ENCODE measurements at places on chromosomes 2 and 18.

GRCh38 chr18:15005313-15006130 lies 257.6 kb downstream of the ANKRD30B start:
- no peak for DNase-seq

GRCh38 chr2:160492401-160493226 lies 993 bp downstream of the RBMS1 start:
- DNase-seq, result peak; percentile 51

GRCh38 chr2:14677039-14677438 lies 44.5 kb downstream of the LRATD1 start:
- no peak for DNase-seq

- DNase-seq, result no peak
These were observed 18.9 kb downstream of the KCNG3 start for GRCh38 chr2:42474765-42475454.

GRCh38 chr2:47077442-47078117 lies 77.5 kb downstream of the STPG4 start:
- no peak for DNase-seq

GRCh38 chr18:79616651-79617510 lies 62.7 kb upstream of the CTDP1 start:
- no peak for DNase-seq

- no peak for DNase-seq
These were observed 122.7 kb downstream of the GULP1 start for GRCh38 chr2:188414411-188414810.

DNA sequence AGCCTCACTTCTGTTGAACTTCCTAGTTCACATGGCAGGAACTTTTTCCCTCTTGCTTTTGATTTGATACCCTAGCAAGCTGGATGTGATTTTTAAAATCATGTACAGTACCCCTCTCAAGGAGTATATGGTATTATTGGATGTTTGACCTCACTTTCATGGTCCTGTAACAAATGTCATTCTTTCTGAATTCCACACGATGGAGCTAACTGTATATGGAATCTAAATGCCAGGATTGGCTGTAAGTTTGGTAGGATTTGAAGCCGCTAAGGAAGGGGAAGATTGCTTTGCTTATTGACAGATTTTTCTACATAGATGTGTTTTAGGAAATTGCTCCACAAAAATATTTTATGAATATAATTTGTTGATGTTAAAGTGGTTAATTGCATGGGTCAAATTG lies 18.3 kb downstream of the MAIP1 start:
- no peak for DNase-seq

DNA sequence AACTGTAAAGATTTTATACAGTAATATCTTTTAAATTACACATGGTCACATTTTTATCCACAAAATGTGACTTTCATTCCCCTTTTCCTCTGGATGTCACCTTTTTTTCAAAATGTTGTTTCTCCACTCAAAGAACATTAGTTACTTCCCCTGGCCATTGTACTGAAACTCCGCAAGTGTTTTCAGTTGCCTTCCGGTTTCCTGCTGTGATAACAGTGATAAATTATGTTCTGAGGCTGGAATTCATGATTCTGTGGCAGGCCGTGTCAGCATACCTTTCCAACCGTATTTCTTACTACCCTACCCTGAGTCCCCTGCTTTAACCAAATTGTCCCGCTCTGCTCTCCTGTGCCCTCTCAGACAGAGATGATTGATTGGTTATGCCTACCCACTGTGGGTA lies 53.5 kb downstream of the MGAT5 start:
- no peak for DNase-seq

DNA sequence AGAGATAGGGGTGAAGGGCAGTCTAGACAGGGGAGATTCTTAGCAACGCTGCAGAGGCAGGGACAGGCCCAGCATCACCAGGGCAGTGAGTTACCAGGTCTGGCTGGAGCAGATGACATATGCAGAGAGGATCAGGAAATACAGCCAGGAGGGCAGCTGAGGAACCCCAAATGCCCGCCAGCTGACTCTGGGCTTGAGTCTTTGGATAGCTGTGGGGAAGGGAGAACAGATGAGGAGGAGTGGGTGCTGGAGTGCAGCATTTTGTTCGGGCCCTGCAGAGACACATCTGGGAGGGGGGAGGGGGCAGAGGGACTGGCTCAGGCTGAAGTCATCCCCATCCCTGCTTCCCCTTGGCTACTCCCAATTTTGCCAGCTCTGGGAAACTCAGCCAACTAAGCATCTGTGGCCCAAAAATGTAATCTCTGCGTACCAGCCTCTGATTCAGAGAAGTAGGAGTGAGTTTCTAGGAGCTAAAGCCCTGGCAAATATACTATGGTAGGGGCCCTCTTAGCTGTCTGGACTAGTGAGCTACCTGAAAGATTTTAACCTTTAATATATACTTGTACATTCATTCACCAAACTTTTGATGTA lies 214.5 kb downstream of the ZBTB7C start:
- DNase-seq, result no peak

DNA sequence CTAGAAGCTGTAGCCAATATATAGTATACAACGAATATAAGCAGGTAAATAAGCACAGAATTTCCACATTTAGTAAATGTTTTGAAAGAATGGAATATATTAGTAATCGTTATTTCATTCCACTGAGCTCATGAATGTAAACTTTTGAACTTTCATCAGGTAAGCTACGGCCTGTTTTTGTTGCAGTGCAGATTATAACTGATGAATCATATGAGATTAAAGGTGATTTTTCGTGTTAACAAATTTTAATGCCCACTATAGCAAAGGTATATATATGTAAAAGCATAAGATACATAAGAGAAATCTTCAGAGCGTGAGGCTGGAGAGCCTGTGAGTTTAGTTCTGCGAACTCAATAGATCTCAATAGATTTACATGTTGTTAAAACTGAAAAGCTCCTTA lies 1.1 kb downstream of the SCYGR1 start:
- DNase-seq, result no peak

GRCh38 chr2:65940856-65941255 lies 494.1 kb upstream of the MEIS1 start:
- no peak for DNase-seq

GRCh38 chr2:129849559-129850160 lies 129.8 kb upstream of the RAB6C start:
- no peak for DNase-seq

DNA sequence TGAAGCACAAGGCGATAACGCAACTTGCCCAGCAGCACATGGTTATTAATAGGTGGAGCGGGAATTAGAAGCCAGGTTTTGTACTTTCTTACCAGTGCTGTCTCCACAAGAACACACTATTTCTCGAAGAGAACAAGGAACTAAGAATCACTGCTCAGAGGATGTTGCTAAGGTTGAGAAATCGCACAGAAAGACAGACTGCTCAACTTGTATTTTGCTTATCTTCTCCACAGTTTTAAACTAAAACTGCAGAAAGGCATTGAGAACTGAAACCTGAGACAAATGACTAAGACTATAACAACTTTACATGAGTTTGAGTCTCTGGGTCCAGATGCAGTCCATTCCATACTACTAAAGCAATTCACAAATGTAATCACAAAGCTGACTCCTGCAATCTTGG lies 6.2 kb downstream of the PRKD3 start:
- no peak for DNase-seq

DNA sequence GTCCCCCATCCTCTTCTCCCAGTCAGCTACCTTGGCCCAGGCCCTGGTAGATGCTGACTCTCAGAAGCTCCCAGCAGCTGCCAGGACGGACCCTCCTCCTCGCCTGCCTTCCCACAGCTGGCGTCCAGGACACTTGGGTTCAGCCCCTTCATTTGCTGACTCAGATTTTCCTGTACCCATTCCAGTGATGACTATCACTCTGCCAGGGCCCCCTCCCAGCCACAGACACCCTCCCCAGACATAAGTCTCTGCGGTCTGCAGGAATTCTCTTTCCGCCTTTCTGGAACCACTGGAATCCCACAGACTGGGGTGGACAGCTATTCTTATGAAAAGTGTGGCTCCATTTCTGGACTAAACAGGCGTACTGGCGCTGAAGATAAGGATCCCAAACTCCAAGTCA lies 260.3 kb upstream of the EPAS1 start:
- DNase-seq, result no peak

GRCh38 chr18:70366174-70366573 lies 77.3 kb downstream of the SOCS6 start:
- DNase-seq, result no peak

DNA sequence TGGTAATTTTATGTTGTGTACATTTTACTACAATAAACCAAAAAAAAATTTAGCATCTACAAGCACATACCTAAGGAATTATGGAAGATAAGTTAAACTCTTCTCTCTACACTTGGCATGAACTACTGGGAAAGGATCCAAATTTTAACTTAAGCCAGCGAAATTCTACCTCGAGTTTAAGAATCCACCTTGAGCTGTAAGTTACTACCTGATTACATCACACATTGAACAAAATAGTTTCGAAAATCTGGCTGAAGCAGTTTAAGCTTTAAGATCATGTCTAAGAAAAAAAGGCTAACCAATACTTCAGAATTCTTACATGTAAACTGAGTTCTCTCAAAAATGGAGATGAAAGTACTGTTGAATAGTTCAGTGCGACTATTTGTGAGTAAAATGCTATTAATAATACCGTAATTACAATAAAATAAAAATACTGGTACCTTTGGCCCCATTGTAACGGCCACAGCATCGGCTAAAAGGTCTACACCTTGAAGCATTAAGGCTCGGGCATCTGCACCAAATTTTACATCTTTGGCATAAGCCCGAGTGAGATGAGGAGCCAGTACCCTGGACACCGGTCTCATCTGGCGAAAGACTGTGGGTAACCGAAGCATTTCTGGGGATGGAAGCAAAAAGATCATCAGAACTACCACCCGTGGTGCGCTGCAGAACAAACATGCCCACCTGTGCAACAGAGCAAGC lies 1.3 kb downstream of the HSPD1 start:
- no peak for DNase-seq

- no peak for DNase-seq
These were observed 675.1 kb upstream of the SYT4 start for GRCh38 chr18:43952398-43952797.

DNA sequence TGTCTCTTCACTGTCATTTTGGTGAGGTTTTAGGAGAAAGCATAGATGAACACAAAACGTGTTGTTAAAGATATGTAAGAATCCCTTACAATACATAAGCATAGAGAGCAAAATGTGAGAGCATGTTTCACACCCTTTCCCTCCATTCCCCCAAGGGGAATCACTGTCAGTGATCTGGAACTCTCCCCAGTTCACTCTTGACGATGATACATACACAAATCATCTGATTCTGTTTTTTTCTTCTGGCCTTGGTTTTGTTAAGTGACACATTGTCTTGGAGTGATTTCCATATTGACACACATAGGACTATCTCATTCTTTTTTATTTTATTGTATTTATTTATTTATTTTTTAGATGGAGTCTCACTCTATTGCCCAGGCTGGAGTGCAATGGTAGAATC lies 53.7 kb upstream of the TANC1 start:
- no peak for DNase-seq

GRCh38 chr18:50578651-50579050 lies 18.8 kb downstream of the MAPK4 start:
- DNase-seq, result no peak

- no peak for DNase-seq
These were observed 68.9 kb downstream of the NDUFA10 start for GRCh38 chr2:239955989-239956817.

GRCh38 chr2:98470851-98471255 lies 26.2 kb downstream of the INPP4A start:
- DNase-seq, result no peak

GRCh38 chr18:59646228-59646962 lies 50.8 kb downstream of the CCBE1 start:
- no peak for DNase-seq

GRCh38 chr18:57951117-57951796 lies 92.8 kb upstream of the NEDD4L start:
- DNase-seq, result no peak

GRCh38 chr2:36812196-36812595 lies 115.7 kb downstream of the VIT start:
- no peak for DNase-seq

- no peak for DNase-seq
These were observed 273.8 kb upstream of the LYPD1 start for GRCh38 chr2:132943829-132944228.

DNA sequence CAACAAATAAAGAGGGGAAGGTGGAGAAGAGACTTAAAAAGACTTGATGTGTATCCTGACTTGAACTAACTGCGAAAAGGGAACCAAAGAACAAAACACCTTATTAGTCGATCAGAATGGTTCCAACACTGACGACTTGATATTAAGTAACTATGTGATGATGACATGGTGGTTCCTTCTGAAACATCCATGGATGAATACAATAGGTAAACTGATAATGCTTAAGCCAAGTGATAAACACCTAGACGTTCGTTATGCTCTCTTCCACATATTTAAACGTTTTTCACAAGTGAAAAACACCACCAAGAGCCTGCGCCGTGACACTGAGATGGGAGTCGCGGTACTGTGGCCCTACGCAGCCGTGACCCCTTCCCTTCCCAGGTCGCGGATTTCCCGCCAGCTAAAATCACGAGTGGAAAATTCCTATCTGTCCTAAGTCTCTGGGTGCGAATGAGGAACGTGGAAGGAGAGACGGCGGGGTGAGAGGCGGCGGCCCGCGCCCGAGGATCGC lies 797 bp downstream of the TTC32 start:
- DNase-seq, result no peak

GRCh38 chr2:54514822-54515569 lies 58.9 kb downstream of the SPTBN1 start:
- no peak for DNase-seq

DNA sequence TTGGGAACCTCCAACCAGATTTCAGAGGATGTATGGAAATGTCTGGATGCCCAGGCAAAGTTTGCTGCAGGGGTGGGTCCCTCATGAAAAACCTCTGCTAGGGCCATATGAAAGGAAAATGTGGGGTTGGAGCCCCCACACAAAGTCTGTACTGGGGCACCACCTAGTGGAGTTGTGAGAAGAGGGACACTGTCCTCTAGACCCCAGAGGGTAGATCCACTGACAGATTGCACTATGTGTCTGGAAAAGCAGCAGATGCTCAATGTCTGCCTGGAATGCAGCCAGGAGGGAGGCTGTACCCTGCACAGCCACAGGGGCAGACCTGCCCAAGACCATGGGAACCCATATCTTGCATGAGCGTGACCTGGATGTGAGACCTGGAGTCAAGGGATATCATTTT lies 573.7 kb upstream of the NXPH2 start:
- no peak for DNase-seq
